ENCODE measurements at places on chromosomes 5 and 9.

DNA sequence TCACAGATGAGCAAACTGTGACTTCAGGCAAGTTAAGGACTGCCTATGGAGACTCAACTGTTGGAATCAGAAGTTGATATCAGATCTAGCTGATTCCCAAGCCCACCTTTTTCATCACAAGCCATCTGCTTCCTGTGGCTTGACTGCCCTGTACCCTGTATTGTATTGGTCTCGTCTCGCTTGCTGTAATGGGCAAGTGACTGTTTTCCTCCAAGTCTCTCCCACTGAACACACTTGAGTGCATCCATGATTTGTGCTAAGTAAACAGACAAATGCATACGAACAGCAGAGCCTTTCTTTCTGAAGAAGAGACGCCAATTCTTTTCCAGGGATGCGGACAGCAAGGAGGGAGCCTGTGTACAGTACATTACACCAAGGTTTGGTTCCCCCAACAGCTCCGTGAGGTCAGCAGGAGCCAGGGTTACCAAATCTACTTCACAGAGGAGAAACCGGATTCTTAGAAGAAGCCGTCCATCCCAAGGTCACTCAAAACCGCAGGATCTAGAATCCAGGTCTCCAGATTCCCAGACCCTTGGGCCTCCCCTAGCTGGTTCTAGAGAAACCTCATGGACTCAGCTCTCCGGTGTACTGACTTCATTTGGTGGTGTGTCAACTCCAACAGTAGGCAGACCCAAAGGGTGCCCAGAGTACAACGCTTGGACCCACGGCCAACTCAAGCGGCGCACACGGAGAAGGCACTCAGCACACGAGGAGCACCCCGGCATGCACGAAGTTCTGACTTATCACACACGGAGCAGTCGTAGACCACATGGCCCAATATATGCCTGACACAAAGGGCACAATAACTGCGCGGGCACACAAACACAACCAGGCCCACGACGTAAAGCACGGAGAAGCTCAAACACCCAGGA lies 1.1 kb downstream of the BAG1 start:
- no peak for DNase-seq

DNA sequence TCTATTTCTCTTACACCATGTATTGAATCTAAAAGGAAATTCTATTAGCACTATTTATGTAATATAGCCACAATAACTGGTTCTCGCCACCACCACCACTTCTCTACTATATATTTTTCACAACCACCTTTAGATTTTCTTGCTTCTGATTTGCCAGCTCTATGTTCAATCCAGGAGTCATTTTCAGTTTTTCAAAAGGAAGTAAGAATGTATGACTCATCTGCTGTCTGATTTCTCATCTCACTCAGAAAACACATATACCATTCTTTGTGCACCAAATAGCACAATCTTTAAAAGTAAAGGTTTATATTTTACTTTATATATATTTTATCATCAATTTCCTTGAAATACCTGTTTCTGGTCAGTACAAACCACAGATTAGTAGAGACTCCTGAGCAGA lies 1127.5 kb downstream of the TAF11L14 start:
- DNase-seq, result no peak

DNA sequence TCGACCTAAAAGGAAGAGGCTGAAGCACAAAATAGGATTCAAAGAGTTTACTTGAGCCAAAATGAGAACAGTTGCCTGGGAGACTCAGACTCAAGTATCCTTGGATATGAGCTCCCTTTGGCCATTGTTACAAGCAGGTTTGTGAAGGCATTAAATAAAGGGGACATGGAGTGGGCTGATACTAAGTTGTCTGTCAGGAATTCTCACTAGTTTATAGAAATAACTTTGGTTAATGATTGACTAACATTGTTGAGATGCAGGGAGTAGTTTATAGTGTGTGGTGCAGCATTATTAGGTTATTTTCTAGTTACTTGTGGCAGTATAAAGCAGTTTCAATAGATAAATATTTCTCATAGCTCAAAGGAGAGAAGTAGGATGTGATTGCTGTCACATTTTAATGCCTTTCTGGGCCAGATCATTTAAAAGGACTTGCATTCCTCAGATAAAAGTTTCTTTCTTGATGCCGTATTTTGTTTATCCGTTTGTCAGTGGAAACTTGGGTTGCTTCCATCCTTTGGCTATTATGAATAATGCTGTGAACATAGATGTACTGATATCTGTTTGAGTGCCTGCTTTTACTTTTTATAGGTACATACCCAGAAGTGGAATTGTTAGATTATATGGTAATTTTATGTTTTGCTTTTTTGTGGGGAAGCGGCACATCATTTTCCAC lies 9.1 kb downstream of the AP3S1 start:
- DNase-seq, result no peak

DNA sequence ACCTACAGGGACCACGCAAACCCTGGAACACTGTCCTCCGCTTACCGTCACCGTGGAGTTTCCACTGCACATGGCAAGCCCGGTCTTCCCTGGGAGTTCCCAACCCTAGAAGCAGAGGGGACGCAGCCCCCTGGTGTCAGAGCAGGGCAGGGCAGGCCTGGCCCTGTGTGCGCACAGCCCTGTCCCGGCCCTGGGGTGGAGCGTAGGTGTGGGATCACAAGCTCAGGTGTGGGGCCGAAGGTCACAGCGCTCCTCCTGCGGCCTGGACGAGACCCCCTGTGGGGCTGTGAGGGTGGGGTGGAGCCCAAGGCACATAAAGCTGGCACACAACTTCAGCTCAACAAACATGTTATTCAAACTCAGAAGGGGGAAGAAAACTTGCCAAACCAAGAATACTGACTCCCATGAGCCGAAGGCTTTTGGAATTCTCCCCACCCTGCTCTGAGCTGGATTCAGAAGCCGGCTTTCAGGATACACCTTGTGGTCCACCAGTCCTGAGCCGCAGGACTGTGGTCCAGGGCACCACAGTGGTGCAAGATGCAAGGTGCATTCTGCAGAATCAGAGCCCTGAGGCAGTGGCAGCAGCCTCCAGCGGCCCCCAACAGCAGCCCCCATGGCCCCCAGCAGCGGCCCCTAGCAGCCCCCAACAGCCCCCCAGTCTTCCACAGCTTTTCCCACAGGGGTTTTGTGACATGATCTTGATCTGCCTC lies 11.8 kb upstream of the EXOC3 start:
- no peak for DNase-seq

DNA sequence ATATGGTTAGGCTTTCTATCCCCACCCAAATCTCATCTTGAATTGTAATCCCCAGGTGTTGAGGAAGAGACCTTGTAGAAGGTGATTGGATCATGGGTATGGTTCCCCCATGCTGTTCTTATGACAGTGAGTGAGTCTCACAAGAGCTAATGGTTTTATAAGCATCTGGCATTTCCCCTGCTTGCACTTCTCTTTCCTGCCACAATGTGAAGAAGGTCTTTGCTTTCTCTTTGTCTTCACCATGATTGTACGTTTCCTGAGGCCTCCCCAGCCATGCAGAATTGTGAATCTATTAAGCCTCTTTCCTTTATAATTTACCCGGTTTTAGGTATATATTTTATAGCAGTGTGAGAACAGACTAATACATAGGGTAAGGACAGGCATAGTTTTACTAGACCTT lies 334.5 kb downstream of the TLR4 start:
- no peak for DNase-seq

- DNase-seq, result no peak
These were observed at the start of gene CNTFR for GRCh38 chr9:34589636-34590380. TSS of gene CNTFR (minus strand) at chr9:34589724. CDS start at chr9:34568981, 20,743 bp downstream.

DNA sequence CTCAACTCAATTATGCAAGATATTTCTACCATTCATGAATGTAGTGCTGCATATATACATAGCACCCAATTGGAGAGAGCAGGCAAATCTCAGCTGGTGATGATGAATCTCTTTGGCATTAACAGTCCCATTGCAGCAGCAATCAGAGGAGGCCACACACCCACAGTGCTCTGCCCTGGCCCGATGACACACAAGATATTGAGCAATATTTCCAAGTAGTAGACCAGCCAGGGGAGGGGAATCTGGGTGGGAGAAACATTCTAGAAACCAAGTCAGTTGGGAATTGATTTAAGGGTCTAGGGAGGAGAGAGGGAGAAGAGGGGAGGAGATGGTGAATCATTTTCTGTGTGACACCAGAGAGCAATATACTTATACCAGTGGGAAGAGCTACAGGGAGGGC lies 14.9 kb upstream of the C5orf63 start:
- DNase-seq, result no peak

GRCh38 chr9:84851935-84852585 lies 182.5 kb downstream of the NTRK2 start:
- peak; percentile 89 for DNase-seq

GRCh38 chr9:27460226-27461023 lies 63.7 kb upstream of the IFNK start:
- DNase-seq, result no peak

GRCh38 chr5:132227235-132227484 lies 493 bp downstream of the P4HA2 start:
- no peak for DNase-seq

DNA sequence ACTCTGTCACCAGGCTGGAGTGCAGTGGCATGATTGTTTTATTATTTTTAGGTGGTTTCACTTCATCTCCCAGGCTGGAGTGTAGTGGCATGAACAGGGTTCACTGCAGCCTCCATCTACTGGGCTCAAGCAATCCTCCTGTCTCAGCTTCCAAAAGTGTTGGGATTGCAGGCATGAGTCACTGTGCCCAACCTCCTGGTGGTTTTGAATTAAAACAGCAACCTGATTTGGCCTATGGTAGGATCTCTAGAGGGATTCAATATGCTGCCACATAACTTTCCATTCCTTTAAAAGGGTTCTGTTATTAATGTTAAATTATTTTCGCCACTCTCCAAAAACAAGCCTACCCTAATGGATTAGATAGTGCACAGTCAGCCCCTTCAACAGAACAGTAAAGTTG lies 9.9 kb upstream of the HSPA4 start:
- DNase-seq, result no peak

GRCh38 chr5:27491047-27491446 lies 452.7 kb upstream of the CDH9 start:
- DNase-seq, result no peak

DNA sequence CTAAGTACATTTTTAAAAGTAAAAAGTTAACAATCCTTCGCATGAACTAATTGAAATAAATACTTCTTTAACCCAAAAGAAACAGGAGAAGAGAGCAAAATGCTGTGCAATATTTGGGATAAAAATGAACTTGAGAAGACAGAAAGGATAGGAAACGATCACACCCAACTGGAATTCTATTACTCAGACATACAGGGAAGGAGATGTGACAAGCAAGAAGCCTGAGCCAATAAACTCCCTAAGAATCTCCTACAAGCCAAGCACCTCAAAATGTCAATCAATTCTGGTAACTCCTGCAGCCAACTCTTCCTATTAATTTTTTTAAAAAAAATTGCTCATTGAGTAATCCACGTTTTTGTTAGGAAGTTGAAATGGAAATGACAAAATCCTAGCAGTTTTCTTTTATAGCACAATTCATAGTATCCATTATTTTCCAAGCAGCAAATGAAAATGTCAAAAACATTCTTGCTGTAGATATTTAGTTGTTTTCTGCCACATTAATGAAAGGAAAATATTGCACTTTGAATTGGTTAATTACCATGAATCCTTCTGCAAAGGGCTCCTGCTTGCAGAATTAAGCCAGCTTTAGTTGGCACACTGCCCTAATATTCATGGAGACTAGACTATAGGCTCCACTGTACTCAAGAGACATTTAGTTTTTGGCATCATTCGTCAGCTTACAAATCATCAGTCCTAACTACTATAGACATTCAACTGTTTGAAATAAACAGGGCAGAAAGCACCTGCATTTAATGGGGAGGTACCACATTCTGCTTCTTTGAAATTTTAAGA lies 89.0 kb downstream of the RFX3 start:
- DNase-seq, result no peak

DNA sequence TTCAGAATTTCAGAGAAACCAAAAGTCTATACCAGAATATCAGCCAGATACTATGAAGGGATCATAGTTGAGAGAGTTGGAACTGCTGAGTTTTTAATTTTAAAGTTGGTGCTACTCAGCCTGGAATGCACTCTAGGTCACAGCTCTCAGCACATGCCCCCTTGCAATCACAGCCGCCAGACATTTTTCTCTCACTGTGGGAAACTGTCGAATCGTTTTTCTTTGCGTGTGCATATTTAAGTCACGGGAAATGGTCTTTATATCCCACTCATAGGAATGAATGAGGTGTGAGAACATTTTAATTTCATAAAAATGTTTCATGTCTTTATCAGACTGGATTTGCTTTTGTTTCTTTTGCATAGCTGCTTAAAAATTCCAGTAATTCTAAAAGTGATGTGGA lies 12.2 kb upstream of the SPDL1 start:
- DNase-seq, result no peak

DNA sequence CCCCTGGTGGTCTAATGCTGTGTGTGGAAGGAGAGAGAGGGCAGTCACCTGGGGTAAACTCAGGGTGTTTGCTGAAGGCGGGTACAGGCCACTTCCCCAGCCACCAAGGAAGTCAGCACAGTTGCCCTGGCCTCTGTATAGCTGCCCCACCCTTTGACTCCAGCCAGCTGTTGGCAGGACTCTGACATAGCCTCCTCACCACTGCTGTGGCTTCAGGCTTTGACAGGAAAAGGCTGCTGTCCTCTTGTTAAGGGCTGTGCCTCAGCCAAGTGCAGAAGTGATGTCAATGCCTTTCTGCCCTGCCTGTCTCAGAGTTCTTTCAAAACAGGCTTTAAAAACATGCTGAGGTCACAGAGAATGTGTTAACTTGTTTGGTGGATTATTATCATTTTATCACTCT lies 487.2 kb upstream of the KLF4 start:
- no peak for DNase-seq

DNA sequence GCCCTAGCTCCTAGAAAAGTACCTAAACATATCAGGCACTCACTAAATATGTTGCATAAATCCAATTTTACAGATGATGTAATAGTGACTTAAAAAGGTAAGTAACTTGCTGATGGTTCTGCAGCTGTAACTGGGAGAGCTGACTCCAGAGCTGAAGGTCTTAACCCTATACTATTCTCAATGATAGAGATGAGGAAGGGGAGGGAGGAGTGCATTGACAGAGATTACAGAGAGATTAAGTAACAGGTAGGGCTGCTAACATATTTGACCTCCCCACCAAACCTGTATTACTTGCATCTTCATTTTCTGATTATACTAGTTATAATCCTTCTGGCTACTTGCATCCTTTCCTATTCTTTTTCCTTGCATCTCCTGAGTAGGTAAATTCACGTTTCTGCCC lies 255.4 kb upstream of the EFNA5 start:
- DNase-seq, result no peak

GRCh38 chr5:128062172-128062746 lies 21.3 kb upstream of the SLC12A2 start:
- DNase-seq, result no peak

DNA sequence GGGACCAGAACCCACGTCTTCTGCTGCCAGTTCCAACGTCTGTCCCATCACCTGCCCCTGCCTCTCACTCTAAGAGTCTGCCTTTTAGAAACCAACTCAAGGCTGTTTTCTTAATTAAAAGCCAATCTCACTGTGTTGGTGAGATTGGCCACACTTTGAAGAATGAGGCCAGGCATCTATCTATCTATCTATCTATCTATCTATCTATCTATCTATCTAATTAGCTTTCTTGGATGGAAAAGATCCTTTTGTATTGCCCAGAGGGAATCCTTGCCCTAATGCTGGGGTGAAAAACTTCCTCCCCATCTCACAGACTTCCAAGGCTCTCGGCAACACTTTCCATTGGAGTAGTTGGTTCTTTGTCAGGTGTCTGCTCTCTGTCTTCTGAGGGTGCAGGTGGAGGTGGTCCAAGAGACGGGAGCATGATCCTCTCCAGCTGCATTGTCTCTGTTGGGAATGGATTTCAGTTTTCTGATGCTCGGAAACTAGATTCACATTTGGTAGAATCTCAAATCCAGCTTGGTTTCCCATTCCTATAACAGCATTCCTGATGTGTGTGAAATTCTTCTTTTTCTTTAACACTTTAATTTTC lies 57.9 kb downstream of the GALNT12 start:
- DNase-seq, result no peak

Measured in brain pericyte (primary cell).